ENCODE measurements at places on chromosomes 3 and 15.

DNA sequence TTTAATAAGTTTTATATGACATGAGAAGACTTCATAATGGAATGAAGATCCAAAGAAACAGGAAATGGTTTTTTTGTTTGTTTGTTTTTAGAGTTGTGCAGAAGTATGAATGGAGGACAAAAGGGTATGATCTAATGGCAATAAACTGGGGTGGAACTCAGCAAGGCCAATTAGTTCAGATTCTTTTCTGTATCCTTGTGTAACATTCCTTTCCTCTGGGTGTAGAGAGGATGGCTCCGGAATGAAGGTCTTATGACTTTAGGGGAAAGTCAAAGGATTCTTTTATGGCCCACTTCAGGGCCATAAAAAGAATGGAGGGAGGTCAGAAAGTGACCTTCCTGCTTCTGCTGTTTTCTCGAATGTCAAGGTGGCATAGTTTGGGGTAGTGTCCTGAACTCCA lies 152.6 kb downstream of the DPH6 start:
- no peak for DNase-seq
- no peaks in the 10 kb centered on the region for H3K36me3 ChIP-seq
- no peaks in the 10 kb centered on the region for H3K27me3 ChIP-seq
- H3K4me3 ChIP-seq, result no peak overlapping the region

GRCh38 chr3:138440596-138440995 lies 6.2 kb downstream of the ESYT3 start:
- no peak overlapping the region for H3K4me3 ChIP-seq
- no peak overlapping the region for H3K27ac ChIP-seq
- H3K4me1 ChIP-seq, result peaks cover 4% of the 10 kb centered on the region
- no peaks in the 10 kb centered on the region for H3K36me3 ChIP-seq
- H3K27me3 ChIP-seq, result peaks cover 44% of the 10 kb centered on the region

DNA sequence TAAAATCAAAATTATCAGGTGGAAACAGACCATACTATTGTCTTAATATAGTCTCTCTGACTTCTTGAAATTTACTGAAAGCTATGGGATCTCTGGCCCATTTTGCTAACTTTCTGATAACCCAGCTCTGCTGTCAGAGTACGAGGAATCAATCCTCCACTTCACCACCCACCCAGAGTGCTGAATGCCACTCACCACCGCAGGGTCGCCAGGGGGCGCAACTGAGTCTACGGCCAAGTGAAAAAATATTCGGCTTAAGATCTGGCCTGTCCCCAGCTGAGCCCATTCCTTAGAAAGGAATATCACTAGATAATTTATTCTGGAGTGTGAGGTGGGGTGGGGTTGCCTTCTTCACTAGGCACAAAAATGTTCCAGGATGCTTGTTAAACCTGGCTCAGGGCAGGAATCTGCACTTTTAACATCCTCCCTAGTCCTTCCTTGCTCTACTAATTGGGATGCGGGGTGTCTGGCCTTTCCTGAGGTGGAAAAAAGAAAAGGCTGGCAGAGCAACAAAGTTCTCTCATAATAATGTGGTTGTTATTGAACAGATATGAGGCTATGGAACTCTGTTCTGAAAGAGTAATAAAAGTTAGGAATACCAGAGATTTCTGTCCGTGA lies 520.6 kb downstream of the MFSD1 start:
- no peaks in the 10 kb centered on the region for H3K4me1 ChIP-seq
- no peaks in the 10 kb centered on the region for H3K27me3 ChIP-seq
- H3K36me3 ChIP-seq, result no peaks in the 10 kb centered on the region
- H3K27ac ChIP-seq, result no peak overlapping the region
- no peak for DNase-seq

- H3K36me3 ChIP-seq, result no peaks in the 10 kb centered on the region
- DNase-seq, result no peak
- peaks cover 6% of the 10 kb centered on the region for H3K27me3 ChIP-seq
- no peak overlapping the region for H3K27ac ChIP-seq
Measured at GRCh38 chr3:16432714-16433113, 80.8 kb downstream of the RFTN1 start.

- no peaks in the 10 kb centered on the region for H3K27me3 ChIP-seq
- H3K4me1 ChIP-seq, result no peaks in the 10 kb centered on the region
- no peak for DNase-seq
- no peak overlapping the region for H3K4me3 ChIP-seq
Measured at GRCh38 chr3:32095431-32095830, 11.0 kb upstream of the GPD1L start.

GRCh38 chr15:78956937-78957336 lies 12.1 kb upstream of the CTSH start:
- peaks cover 3% of the 10 kb centered on the region for H3K27me3 ChIP-seq
- no peak overlapping the region for H3K27ac ChIP-seq
- no peak overlapping the region for H3K4me3 ChIP-seq
- H3K36me3 ChIP-seq, result no peaks in the 10 kb centered on the region
- no peak for DNase-seq

GRCh38 chr3:186772701-186773417 lies 10.5 kb upstream of the EIF4A2 start:
- no peaks in the 10 kb centered on the region for H3K36me3 ChIP-seq
- H3K27ac ChIP-seq, result no peak overlapping the region
- peaks cover 8% of the 10 kb centered on the region for H3K27me3 ChIP-seq
- H3K4me1 ChIP-seq, result no peaks in the 10 kb centered on the region

DNA sequence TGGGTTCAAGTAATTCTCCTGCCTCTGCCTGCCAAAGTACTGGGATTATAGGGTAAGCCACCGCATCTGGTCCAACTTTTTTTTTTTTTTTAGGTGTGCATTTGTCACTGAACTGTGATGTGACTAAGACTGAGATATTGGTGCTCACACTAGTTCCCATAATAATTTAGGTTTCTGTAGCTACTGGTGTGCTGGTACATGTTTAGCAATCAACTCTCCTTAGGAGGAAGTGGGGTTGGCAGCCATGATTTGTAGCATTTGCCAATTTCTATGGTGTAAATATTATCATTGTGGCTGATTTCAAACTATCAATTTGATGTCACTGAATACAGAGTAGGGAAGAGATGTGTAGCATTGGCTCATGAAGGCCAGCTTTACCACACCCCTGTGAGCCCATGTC lies 372.7 kb downstream of the EDEM1 start:
- H3K4me3 ChIP-seq, result no peak overlapping the region
- H3K36me3 ChIP-seq, result no peaks in the 10 kb centered on the region
- no peak overlapping the region for H3K27ac ChIP-seq
- no peaks in the 10 kb centered on the region for H3K4me1 ChIP-seq

- H3K27ac ChIP-seq, result no peak overlapping the region
- H3K4me3 ChIP-seq, result no peak overlapping the region
- DNase-seq, result no peak
- peaks cover 2% of the 10 kb centered on the region for H3K27me3 ChIP-seq
Measured at GRCh38 chr3:170644711-170645110, 58.8 kb upstream of the SLC7A14 start.

GRCh38 chr15:82132742-82133141 lies 86.9 kb upstream of the MEX3B start:
- H3K4me1 ChIP-seq, result peaks cover 25% of the 10 kb centered on the region
- H3K27ac ChIP-seq, result no peak overlapping the region
- DNase-seq, result no peak
- peaks cover 7% of the 10 kb centered on the region for H3K36me3 ChIP-seq
- H3K4me3 ChIP-seq, result no peak overlapping the region
- no peaks in the 10 kb centered on the region for H3K27me3 ChIP-seq

GRCh38 chr3:185661772-185662171 lies 75.7 kb downstream of the SENP2 start:
- no peak overlapping the region for H3K4me3 ChIP-seq
- peaks cover 17% of the 10 kb centered on the region for H3K36me3 ChIP-seq
- H3K27me3 ChIP-seq, result no peaks in the 10 kb centered on the region
- peaks cover 5% of the 10 kb centered on the region for H3K4me1 ChIP-seq
- H3K27ac ChIP-seq, result peak overlapping the region; percentile 40

DNA sequence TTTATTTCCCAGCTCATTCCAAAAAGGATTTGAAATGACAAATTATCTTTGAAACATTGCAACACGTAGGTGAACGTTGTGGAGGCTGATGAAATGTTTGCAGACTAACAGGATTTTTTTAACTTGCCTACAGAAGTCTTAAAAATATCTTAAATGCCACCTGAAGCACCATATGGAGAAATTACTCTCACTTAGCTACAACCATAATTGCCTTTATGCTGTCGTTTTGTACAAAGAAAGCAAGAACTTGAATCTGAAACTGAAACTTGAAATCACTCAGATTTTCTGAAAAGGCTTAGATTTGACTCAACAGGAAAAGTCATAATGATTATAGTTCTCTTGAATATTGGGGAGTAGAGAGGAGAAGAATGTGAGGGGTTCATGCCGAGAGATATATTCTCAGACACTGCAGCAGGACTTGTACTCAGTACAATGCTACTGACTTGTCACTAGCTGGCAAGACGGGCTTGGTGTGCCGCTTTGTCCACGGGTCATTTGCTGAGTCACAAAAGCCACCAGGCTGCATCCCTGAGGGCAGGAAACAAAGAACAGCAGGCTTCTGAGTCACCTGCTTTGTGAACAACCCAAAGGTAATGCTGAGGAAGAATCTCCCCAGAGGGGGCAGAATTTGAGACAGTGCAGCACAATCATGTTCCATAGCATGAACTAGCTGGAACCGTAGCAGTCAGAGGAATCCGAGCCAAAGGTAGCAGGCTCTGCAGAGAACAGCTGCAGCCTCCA lies 7.1 kb upstream of the FMN1 start:
- H3K27ac ChIP-seq, result peak overlapping the region; percentile 62
- DNase-seq, result no peak
- H3K4me1 ChIP-seq, result peaks cover 26% of the 10 kb centered on the region
- no peaks in the 10 kb centered on the region for H3K36me3 ChIP-seq
- H3K27me3 ChIP-seq, result peaks cover 18% of the 10 kb centered on the region

GRCh38 chr15:28111543-28111942 lies 12.4 kb upstream of the OCA2 start:
- peaks cover 10% of the 10 kb centered on the region for H3K27me3 ChIP-seq
- peaks cover 3% of the 10 kb centered on the region for H3K4me1 ChIP-seq
- peaks cover 31% of the 10 kb centered on the region for H3K36me3 ChIP-seq
- no peak for DNase-seq
- H3K27ac ChIP-seq, result no peak overlapping the region

DNA sequence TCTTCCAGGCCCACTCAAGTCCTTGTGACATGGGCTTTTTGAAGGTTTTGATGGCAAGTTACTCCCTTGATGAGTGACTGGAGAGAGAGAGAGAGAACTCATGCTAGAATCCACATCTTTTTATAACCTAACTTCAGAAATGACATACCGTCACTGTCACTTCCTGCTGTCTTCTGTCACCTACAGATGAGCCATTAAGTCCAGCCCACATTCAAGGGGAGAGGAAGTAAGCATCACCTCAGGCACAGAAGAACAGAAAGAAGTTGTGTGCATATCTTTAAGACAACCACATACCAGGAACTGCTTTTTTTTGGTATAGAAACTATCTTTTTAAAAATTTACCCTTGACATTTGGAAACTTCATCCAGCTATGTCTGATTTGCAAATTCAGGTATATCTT lies 16.6 kb upstream of the TXNRD3 start:
- H3K4me3 ChIP-seq, result no peak overlapping the region
- no peak for DNase-seq
- no peak overlapping the region for H3K27ac ChIP-seq
- no peaks in the 10 kb centered on the region for H3K36me3 ChIP-seq

DNA sequence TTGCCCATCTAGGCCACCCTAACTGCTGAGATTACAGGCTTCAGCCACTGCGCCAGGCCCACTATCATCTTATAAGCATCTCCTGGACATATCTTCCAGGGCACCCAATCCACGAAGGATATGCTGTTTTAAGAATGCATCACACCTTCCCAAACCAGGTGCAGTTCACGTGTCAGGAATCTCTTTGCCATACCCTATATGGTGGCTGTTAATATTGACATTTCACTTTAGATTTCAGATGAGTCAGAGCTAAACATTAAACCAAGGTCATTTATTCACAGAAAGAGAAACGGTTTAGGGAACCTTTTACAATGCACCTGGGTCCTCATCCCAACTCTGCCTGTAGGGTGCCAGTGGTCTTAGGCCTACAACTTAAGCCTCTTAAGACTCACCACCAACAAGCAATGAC lies 85.7 kb downstream of the TBL1XR1 start:
- H3K4me1 ChIP-seq, result peaks cover 44% of the 10 kb centered on the region
- peak overlapping the region; percentile 63 for H3K27ac ChIP-seq
- H3K4me3 ChIP-seq, result no peak overlapping the region
- H3K27me3 ChIP-seq, result no peaks in the 10 kb centered on the region

GRCh38 chr15:66592505-66593218 lies 26.9 kb upstream of the LCTL start:
- no peak overlapping the region for H3K4me3 ChIP-seq
- no peaks in the 10 kb centered on the region for H3K36me3 ChIP-seq
- H3K27me3 ChIP-seq, result peaks cover 16% of the 10 kb centered on the region
- peaks cover 12% of the 10 kb centered on the region for H3K4me1 ChIP-seq

DNA sequence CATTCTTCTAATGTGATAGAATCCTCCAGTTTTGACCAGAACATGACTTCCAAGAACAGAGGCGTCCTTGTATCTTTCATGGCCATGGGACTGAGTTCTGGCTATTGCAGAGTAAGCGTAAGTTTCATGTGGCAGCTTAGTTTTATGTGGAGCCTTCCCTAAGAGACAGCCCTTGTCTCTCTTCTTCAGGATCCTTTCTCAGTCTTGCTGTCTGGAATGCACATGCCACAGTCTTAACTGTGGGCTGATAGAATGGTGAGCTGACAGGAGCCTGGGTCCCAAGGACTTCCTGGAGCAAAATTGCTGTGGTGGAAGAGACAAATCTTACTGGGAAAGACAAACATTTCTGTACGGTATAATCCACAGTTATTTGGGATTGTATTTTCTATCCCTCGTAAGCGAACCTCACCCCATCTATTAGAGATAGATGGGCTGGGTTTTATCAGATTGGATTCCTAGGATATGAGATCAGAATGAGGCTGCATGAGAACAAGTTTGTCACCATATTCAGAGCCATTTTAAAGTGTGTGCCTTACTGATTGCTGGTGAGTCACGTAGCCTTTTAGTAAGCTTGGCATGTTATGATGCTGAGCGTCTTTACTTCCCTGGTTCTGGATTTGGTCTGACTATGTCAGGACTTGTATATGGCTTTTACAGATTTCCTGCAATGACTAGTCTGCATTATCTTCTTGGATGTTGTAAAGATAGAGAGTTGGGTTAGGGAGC lies 32.8 kb downstream of the CDIN1 start:
- no peak overlapping the region for H3K27ac ChIP-seq
- H3K27me3 ChIP-seq, result no peaks in the 10 kb centered on the region
- no peak overlapping the region for H3K4me3 ChIP-seq
- peaks cover under 1% of the 10 kb centered on the region for H3K4me1 ChIP-seq
- H3K36me3 ChIP-seq, result no peaks in the 10 kb centered on the region
- no peak for DNase-seq

Data from type B pancreatic cell (in vitro differentiated cells).